Activated B cell treated with CpG ODN at 0.5 μM for 24 hours (primary cell): ENCODE measurements at places on chromosomes 7 and 10. TPM values are rescaled to one million over a fixed set of nuclear protein-coding genes. Genes with fewer than 3 reads are reported as not detected.

GRCh38 chr7:35524112-35524804, 170.7 kb downstream of the HERPUD2 start:
- no peak overlapping the region for H3K27ac ChIP-seq
- DNase-seq: no peak
- H3K36me3 ChIP-seq: no peaks in the 10 kb centered on the region
- peaks cover 3% of the 10 kb centered on the region for H3K4me1 ChIP-seq

DNA sequence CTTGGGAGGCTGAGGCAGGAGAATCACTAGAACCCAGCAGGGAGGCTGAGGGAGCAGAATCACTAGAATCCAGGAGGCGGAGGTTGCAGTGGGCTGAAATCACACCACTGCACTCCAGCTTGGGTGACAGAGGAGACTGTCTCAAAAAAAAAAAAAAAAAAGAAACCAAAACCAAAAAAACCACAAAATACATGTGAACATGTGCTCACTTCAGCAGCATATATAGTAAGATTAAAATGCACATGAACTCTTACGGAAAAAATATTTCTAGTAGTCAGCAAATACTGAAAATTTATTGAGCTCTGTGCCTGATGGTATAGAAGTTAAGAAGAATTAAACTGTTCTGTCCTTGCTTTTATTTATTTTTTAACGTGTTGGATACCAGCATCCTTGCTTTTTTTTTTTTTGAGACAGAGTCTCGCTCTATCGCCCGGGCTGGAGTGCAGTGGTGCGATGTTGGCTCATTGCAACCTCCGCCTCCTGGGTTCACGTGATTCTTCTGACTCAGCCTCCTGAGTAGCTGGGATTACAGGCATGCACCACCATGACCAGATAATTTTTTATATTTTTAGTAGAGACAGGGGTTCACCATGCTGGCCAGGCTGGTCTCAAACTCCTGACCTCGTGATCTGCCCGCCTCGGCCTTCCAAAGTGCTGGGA, 9.6 kb upstream of the ZNF487 start:
- no peaks in the 10 kb centered on the region for H3K36me3 ChIP-seq
- H3K4me1 ChIP-seq: peaks cover 11% of the 10 kb centered on the region
- peak overlapping the region; percentile 70 for H3K4me3 ChIP-seq
- no peak for DNase-seq

HPSE2 gene
- not detected in 2 replicates for total RNA-seq

DNA sequence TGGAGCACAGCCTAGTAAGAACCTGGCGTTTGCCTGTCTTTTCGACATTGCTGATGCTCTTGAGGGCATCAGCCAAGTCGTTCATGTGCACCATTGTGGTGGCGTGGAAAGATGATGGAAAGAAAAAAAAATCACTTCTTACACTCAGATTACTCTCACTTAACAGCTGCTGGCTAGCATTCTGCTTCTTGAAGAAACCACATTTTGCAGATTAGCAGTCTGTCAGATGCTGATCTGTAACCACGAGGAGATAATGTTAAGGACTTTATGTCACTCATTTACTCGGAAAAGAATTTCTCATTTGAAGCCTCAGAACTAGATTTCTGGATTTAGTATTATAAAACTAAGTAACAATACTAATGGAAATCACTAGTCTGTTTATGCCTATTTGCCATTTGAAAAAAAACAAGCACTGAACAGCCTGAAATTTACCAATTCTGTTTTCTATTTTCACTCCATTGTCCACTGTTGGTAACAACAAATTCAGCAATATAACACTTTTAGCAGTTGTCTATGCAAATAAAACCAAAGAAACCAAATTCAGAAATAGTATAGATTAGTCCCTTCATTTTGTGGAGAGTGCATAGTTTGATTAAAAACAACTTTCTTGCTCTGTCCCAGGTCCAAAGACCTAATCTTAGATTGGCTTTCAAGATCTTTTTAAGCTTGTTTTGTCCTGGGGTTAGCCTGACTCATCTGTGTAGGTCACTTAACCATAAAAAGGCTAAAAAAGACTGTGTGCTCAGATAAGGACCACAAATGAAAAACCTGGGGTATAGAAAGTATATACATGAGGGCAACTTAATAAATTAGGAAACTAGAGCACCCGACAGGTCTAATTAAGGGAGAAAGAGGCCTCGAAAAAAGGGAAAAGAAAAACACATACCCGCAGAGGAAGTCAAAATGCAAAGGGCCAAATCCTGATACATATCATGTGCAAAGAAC, 67.5 kb downstream of the NT5C2 start:
- peak overlapping the region; percentile 56 for H3K27ac ChIP-seq
- DNase-seq: no peak
- no peak overlapping the region for H3K4me3 ChIP-seq
- peaks cover 14% of the 10 kb centered on the region for H3K4me1 ChIP-seq
- peaks cover 21% of the 10 kb centered on the region for H3K36me3 ChIP-seq

- no peaks in the 10 kb centered on the region for H3K4me1 ChIP-seq
- no peak for DNase-seq
- no peaks in the 10 kb centered on the region for H3K36me3 ChIP-seq
- no peak overlapping the region for H3K4me3 ChIP-seq
Measured at GRCh38 chr7:15332956-15333355, 228.9 kb downstream of the AGMO start.

TLX1 gene
- total RNA-seq: not detected in 2 replicates

DNA sequence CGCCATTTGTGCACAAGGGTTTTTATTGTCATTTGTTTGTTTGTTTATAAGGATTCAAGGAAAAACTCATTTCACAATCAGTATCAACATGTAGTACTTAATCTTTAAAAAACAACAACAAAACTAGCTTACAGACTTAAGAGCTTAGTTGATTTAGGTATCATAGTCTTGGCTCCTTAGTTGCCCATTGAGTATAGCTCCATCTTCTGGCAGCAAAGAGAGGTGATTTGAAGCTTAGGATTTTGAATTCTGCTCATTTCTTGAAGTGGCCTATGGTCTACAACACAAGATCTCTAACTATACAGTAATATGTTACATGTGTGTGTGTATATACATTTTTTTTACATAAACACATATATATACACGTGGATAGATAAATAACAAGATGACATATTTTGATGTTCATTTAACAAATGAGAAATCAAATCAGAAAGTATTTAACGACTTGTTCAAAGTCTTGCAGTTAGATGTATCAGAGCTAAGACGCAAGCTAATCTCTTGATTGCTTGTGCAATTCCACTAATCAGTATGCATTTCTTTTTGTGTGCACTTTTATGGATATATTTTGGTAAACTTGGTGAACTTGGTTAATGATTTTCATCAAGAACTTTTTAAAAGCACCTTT, 307.3 kb downstream of the CAMK1D start:
- H3K36me3 ChIP-seq: peaks cover 40% of the 10 kb centered on the region
- H3K4me3 ChIP-seq: no peak overlapping the region
- no peaks in the 10 kb centered on the region for H3K27me3 ChIP-seq
- no peak for DNase-seq
- H3K4me1 ChIP-seq: peaks cover 13% of the 10 kb centered on the region
- H3K27ac ChIP-seq: no peak overlapping the region

DNA sequence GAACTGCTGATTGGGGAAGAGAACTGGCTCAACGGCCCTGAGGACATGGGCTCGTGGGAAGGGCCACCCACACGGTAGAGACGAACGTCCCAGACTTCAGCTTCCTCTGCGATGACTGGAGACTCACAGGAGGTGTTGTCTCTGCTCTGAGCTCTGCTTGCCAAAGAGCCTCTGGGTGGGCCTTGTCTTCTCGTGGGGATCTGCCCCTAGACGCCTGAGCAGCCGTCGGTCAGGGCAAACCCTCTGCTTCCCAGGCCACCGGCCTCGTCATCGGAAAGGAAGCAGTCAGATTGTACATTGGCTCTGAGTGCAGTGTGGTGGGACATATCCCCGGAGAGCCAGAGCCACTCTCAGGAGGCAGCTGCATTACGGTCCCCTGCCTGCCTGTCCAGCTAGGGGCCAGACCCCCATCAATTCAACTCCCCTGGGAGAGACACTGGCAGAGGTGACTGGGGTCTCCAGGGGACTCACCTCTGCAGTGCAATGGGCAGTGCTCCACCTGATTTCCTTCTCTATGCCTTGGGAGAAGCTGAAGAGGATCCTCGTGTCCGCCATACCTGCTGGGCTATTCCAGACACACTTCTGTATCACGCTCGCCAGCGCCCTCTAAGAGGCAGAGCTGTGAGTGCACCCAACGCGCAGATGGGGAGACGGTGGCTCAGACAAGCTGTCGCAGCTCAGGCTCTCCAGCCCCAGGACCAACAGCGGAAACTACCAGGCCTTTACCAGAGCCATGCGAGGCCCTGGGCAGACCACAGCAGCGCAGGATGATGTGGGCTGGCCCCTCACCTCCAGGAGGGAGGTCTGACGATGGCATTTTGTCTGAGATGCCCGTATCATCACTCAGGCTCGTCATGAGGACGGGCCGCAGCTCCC, 227.4 kb downstream of the TCERG1L start:
- no peaks in the 10 kb centered on the region for H3K4me1 ChIP-seq
- no peak for DNase-seq

ABCB4 gene
- total RNA-seq: 17.5 and 19.8 TPM in 2 replicates

GRCh38 chr10:79367426-79368189, 20.3 kb downstream of the PPIF start:
- H3K27me3 ChIP-seq: no peaks in the 10 kb centered on the region
- no peaks in the 10 kb centered on the region for H3K4me1 ChIP-seq
- H3K4me3 ChIP-seq: no peak overlapping the region
- no peaks in the 10 kb centered on the region for H3K36me3 ChIP-seq
- no peak overlapping the region for H3K27ac ChIP-seq
- no peak for DNase-seq

- H3K36me3 ChIP-seq: no peaks in the 10 kb centered on the region
- H3K27ac ChIP-seq: no peak overlapping the region
- peaks cover 8% of the 10 kb centered on the region for H3K4me1 ChIP-seq
- peaks cover 37% of the 10 kb centered on the region for H3K27me3 ChIP-seq
Measured at GRCh38 chr10:84538036-84538435, 209.6 kb downstream of the CCSER2 start.

- no peak overlapping the region for H3K4me3 ChIP-seq
- H3K4me1 ChIP-seq: no peaks in the 10 kb centered on the region
- no peaks in the 10 kb centered on the region for H3K27me3 ChIP-seq
- no peaks in the 10 kb centered on the region for H3K36me3 ChIP-seq
- no peak overlapping the region for H3K27ac ChIP-seq
- DNase-seq: no peak
Measured at GRCh38 chr10:89664203-89664602, 19.2 kb upstream of the PANK1 start.

DENND2A gene
- not detected in 2 replicates for total RNA-seq

- no peak for DNase-seq
- H3K4me3 ChIP-seq: no peak overlapping the region
Measured at GRCh38 chr10:5762531-5762930, 50.7 kb downstream of the GDI2 start.

- no peaks in the 10 kb centered on the region for H3K27me3 ChIP-seq
- H3K36me3 ChIP-seq: peaks cover 83% of the 10 kb centered on the region
- no peak overlapping the region for H3K27ac ChIP-seq
- no peak for DNase-seq
Measured at GRCh38 chr10:92024700-92025099, 101.1 kb downstream of the BTAF1 start.

GRCh38 chr10:54402576-54402975, 398.5 kb downstream of the PCDH15 start:
- H3K27ac ChIP-seq: no peak overlapping the region
- no peaks in the 10 kb centered on the region for H3K4me1 ChIP-seq
- H3K27me3 ChIP-seq: no peaks in the 10 kb centered on the region
- H3K36me3 ChIP-seq: no peaks in the 10 kb centered on the region
- no peak for DNase-seq
- H3K4me3 ChIP-seq: no peak overlapping the region

ACHE gene
- total RNA-seq: 0.16 and 0.34 TPM in 2 replicates

DNA sequence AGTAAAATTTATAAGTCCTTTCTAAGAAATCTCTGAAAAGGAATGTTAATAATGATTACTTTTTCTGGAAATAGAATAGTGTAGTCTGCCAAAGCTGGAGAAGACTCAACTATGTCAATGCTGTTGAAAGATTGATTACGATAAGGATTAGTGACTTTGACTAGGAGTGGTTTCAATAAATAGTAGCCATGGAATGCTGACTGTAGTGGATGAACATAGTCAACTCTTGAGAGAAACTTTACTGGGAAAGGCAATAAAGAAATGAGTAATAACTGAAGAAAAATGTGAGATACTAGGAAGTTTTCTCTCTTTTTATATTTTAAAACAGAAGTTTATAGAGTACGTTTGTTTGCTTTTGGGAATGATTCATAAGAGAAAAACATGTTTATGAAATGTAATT, 105.0 kb upstream of the CDK13 start:
- H3K27me3 ChIP-seq: peaks cover 14% of the 10 kb centered on the region
- H3K4me1 ChIP-seq: no peaks in the 10 kb centered on the region
- no peaks in the 10 kb centered on the region for H3K36me3 ChIP-seq
- H3K4me3 ChIP-seq: no peak overlapping the region

DNA sequence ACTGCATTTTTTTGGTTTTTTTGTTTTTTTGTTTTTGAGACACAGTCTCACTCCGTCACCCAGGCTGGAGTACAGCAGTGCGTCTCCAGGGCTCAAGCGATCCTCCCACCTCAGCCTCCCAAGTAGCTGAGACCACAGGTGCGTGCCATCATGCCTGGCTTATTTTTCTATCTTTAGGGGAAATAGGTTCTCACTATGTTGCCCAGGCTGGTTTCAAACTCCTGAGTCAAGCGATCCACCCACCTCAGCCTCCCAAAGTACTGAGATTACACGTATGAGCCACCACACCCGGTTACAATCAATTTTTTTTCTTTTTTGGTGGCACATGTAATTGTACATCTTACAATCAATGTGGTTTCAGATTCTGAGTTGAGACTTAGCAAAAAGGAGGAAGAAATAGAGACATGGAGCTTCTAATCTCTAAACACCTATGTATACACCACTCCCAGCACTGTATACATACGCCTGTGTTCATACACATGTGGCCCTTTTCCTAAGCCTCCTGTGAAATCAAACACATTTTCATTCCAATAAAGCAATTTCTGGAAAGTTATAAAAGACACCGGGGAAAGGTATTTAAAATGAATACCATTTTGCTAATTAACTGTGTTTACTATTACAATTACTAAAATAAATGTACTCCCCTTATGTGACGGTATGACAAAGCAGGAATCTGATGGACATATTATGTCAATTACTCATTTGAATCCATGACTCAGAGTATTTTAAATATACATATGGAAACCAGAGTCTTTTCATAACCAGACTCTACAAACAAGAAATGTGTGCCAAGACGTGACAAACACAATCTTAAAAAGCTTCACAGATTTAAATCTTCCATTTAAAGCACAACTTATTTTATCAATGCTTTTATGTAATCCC, 40.9 kb downstream of the SMURF1 start:
- no peak overlapping the region for H3K4me3 ChIP-seq
- DNase-seq: no peak
- H3K4me1 ChIP-seq: peaks cover 37% of the 10 kb centered on the region
- peaks cover 27% of the 10 kb centered on the region for H3K36me3 ChIP-seq

DNA sequence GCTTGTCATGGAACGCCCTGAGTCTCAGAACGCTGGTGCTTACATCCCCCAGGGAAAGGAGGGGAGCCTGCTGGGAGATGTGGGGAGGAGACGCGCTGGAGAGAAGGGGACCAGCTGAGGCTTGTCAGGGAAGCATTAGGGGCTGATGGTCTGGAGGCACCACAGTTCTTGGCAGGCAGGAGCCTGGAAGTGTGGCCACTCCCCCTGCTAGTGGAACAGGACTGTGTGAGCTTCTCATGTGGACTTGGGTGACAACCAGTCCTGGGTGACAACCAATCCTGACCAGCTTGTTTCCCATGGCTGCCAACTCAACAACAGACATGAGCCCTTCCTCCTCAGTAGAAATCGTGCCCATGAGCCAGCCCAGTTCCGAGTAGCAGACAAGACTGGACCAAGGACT, 87.8 kb downstream of the SPDYE5 start:
- H3K4me1 ChIP-seq: no peaks in the 10 kb centered on the region
- H3K27ac ChIP-seq: no peak overlapping the region
- H3K36me3 ChIP-seq: peaks cover 2% of the 10 kb centered on the region
- no peak for DNase-seq

- no peak for DNase-seq
- no peak overlapping the region for H3K4me3 ChIP-seq
- H3K4me1 ChIP-seq: no peaks in the 10 kb centered on the region
- peaks cover 17% of the 10 kb centered on the region for H3K36me3 ChIP-seq
Measured at GRCh38 chr10:132370426-132371340, 26.3 kb upstream of the PWWP2B start.
